Endothelial cell of umbilical vein (primary cell): ENCODE measurements at places on chromosomes 5 and 9.
A peak's percentile ranks its signal among the peaks of the same experiment; 100 is the strongest.

DNA sequence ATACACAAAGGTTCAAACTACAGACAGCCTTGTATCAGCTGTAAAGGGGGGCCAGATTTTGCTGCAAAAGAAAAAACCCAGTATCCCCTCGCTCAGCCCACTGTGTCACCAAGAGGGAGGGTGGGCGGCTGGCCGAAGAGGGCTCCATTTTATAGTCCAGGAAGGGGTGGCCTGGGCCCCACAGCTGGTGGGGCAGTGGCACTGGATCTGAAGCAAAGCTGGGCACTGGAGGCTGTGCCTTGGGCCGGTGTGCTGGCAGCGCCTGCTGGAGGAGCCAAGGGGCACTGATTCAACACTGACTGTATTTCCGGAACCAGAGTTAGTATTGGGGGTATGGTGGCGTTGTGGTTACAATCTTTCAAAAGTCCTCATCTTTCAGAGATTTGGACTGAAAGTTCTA lies 9.1 kb downstream of the BRD3 start:
- peak; percentile 25 for DNase-seq

DNA sequence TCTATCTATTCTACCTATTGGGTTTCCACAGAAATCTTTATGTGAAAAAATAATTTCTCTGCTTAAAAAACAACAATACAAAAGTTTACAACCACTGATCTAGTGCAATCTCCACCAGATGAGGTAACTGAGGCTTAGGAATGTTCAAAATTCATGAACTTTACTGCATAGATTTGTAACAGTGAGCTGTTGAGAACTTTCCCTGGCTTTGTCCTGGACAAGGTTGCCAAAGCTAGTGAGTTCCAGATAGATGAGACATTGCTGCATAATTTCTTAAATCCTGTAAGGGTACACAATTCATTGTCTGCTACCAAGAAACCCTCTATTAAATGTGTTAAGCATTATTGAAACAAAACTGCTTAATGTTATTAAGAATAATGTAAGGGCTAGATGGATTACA lies 102.7 kb downstream of the OSMR start:
- no peak for DNase-seq

- DNase-seq, result no peak
These were observed 464.5 kb downstream of the RASEF start for GRCh38 chr9:82598241-82599039.

DNA sequence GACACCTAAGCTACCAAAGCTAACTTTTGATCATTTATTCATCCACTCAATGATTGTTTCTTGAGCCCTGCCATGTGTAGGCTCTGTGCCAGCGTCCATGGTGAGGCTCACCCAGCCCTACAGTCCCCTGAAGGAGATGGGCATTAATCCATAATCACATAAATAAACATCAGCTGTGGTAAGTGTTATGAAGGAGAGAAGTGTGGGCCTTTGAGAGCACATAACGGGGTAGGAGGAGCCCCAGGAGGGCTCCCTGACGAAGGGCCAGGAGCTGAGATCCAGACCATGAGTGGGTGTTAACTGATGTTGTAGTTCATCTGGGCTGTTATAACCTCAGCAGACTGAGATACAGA lies 53.9 kb upstream of the AFAP1L1 start:
- no peak for DNase-seq

- no peak for DNase-seq
These were observed 86.6 kb downstream of the PLPPR1 start for GRCh38 chr9:101115102-101115501.

GRCh38 chr9:94135222-94135621 lies 51.0 kb downstream of the PTPDC1 start:
- DNase-seq, result peak; percentile 25

- peak; percentile 71 for DNase-seq
These were observed 15.7 kb downstream of the PNPLA7 start for GRCh38 chr9:137534256-137535119.

- DNase-seq, result no peak
These were observed 40.8 kb downstream of the GSN start for GRCh38 chr9:121308765-121309164.

- DNase-seq, result no peak
These were observed 67.2 kb upstream of the ANGPTL2 start for GRCh38 chr9:127189628-127190027.

- DNase-seq, result peak; percentile 54
These were observed 76.6 kb downstream of the GOLM1 start for GRCh38 chr9:86022687-86023266.

GRCh38 chr5:158538506-158539074 lies 561.1 kb downstream of the EBF1 start:
- DNase-seq, result no peak

DNA sequence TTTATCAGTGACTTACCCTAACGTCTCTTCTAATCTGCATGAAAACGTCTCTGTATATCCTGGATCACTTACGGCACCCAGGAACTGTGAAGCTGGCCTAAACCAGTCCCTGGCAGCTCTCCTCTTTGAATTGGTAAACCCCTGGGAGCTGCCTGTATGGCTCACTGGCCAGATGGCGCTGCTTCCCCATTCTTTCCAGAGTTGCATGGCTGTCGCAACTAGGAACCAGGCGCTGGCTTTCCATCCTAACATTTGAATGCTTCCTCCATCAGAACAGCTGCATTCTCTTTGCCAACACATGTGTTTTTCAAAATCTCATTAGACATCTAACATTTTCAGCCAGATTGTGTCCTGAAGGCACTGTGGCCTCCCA lies 8.0 kb upstream of the PCA3 start:
- DNase-seq, result no peak

- no peak for DNase-seq
These were observed 8.0 kb upstream of the MAMDC2 start for GRCh38 chr9:70035691-70036090.

- DNase-seq, result no peak
These were observed 133.9 kb downstream of the C9orf50 start for GRCh38 chr9:129486756-129487657.

- DNase-seq, result no peak
These were observed 38.9 kb downstream of the LYRM7 start for GRCh38 chr5:131209506-131210150.

- no peak for DNase-seq
These were observed 41.6 kb upstream of the LCP2 start for GRCh38 chr5:170338933-170339779.

GRCh38 chr9:82382887-82383616 lies 394.5 kb downstream of the SPATA31D1 start:
- no peak for DNase-seq

DNA sequence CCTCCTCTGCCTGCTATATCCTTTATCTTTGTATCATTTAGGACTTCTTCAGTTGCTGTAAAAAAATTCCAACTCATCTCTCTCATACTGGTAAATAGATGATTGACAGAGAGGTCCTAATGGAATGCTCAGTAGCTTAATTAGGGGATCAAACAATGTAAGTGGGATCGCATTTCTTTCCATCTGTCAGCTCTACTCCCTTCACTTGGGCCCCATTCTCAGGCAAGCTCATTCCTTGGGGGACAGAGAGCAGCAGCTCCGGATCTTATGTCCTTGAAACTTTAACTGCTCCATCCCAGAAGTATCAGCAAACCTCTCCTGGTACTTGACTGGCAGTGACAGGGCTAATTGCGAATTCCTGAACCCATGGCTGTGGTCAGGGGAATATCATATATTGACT lies 146.7 kb downstream of the YTHDC2 start:
- no peak for DNase-seq

GRCh38 chr5:111892949-111893348 lies 136.0 kb upstream of the NREP start:
- peak; percentile 61 for DNase-seq

DNA sequence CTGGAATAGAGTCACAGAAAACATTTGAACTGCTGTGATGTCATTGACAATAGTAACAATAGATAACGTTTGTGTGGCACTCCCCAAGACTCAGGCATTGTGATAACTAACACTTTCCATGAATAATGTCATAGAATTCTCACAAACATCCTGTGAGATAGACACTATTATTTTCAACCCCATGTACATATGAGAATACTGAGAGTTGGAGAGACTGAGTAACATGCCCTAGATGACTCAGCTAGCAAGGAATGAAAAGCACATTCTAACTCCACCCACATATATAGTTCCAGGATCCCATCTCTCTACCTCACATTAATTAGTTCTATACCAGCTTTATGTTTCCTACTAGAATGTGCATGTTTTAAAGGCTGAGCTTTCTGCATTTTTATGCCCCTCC lies 71.4 kb downstream of the ASTN2 start:
- no peak for DNase-seq

- no peak for DNase-seq
These were observed at the start of gene GRIN1 for GRCh38 chr9:137138722-137139467. Gene GRIN1, plus strand, starts transcription at chr9:137139154. Its CDS starts 333 bp downstream, at chr9:137139487.

DNA sequence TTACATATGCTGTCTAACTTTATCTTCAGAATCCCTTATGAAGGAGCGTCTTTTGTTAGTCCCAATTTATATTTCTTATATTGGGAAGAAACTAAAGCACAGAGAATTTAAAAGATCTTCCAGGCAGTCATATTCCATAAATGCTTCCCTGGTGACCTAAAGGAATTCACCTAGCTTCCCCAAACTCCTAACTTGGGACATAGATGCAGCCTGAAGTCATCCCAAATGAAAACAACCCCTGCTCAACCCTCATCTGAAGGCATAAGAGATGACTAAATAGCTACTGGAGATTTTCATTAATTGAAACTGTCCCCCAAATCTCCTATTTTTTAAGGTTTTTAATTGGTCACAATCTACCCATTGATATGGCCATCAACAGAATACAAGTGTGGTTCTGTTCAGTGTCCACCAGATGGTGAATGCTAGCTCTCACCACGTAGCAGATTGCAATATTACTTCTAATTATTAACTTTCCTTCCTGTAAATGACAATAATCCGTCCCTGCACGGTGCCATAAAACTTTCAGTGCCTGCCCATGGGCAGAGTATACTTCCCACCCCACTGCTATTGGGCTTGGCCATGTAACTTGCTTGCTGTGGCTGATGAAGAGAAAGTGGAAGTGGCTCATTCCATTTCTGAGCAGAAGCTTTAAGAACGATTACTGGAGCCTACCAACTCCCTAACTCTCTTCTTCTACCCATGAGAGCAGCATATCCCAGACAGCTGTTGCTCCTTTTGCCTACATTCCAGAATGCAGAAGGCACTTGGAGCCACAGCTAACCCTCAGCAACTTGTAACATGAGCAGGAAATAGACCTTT lies 18.7 kb downstream of the PRUNE2 start:
- DNase-seq, result no peak

DNA sequence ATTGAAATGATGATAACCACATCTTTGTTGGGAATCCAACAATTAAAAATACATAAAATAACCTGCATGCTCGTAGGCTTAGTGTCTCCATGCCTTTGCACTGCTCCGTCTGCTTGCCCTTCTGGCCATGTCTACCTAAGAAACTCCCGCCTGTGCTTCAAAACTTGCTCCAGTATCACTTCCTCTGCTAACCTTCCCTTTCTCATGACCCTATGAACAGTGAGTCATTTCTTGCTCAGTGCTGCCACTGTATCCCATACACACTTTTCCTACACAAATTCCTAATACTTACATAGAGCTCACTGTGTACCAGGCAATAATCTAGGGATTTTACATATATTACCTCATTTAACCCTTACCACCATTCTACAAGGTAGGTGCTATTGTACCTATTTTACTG lies 33.5 kb downstream of the TMEM245 start:
- peak; percentile 65 for DNase-seq

GRCh38 chr9:132531710-132532570 lies 50.5 kb upstream of the BARHL1 start:
- DNase-seq, result no peak

GRCh38 chr9:19768798-19769197 lies 20.0 kb downstream of the SLC24A2 start:
- DNase-seq, result no peak

- DNase-seq, result no peak
These were observed 78.1 kb upstream of the PITX1 start for GRCh38 chr5:135112008-135112725.

- no peak for DNase-seq
These were observed 795.1 kb upstream of the CDH6 start for GRCh38 chr5:30398423-30398822.

DNA sequence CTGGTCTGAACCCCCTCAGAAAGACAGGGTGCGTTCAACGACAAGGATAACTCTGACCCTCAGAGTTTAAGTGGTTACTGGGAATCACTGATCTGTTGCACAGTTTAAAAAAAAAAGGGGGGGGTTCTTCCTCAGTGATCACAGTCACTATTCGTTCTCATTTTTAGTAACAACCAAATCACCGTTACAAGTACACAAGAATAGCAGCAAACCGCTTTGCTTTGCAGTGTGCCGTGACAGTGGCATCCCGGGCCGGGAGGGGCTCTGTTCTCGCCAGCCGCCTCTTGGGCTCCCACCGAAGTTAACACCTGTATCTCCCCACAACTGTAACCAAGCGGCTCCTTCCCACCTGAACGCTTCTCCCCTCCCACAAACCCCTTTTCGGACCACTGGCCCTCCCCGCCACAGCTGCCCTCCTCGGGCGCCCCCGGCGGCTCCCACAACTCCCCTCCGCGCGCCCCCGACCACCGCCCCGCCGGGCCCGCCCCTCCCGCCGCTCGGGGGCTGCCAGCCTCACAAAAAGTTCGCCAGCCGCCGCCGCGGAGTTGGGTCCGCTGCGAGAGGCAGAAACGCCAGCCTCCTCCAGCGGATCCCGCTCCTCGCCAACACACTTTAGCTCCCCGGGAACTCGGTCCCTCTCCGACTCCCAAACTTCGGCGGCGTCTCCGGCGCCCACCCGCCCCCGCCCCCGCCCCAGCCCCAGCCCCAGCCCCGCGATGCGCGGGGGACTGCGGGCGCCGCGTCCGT lies 1.2 kb downstream of the SSBP2 start:
- DNase-seq, result peak; percentile 14

GRCh38 chr9:123048748-123049147 lies 15.3 kb downstream of the GPR21 start:
- peak; percentile 96 for DNase-seq

DNA sequence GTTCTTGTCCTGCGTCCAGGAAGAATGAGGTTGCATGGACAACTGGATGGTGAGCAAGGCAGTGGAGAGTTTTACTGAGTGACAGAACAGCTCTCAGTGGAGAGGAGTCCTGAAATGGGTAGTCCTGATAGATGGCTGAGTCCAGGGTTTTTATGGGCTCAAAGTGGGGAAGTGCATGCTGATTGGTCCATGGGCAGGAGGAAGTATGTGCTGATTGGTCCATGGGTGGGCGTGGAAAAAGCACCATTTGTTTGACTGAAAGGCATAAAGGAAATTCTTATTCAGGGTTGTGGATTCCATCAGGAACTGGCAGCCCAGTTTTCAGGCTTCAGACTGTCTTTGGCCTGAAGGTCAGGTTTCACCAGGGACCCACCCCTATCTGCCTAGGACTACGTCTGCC lies 10.6 kb downstream of the FSD1L start:
- no peak for DNase-seq

DNA sequence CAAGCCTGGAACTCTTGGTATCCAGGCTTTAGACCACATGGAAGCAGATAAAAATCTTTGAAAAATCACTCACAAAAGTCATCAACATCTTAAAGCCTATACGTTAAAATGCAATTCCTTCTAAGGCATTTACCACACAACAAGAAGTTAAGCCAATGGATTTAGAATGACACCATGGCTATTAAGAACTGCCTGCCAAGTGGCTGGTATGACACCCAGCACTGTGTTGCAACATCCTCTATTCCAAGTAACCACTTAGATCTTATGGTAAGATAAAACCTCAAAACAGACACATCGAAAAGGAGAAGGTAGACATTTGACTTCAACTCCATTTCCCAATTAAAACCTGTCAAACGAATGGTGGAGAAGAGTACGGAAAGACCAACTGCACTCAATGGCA lies 344.2 kb upstream of the SLC30A5 start:
- no peak for DNase-seq

- no peak for DNase-seq
These were observed 413.1 kb downstream of the KCTD16 start for GRCh38 chr5:144583541-144584449.

GRCh38 chr5:83472508-83473345 lies 1.2 kb downstream of the VCAN start:
- DNase-seq, result no peak

- DNase-seq, result no peak
These were observed 301.0 kb upstream of the KCNN2 start for GRCh38 chr5:114060866-114061265.
